ENCODE measurements at places on chromosomes 5 and 9. TPM values are rescaled to one million over a fixed set of nuclear protein-coding genes. Genes with fewer than 3 reads are reported as not detected.

Gene IL6ST
- 66.6 TPM for total RNA-seq

Gene DAPK1
- total RNA-seq, result 28.0 TPM

Gene PLAA
- total RNA-seq, result 35.0 TPM

Gene C9orf50
- total RNA-seq, result not detected

Gene RHOBTB3
- 7.9 TPM for total RNA-seq

Gene SLC25A2
- total RNA-seq, result not detected

Gene PCA3
- not detected for total RNA-seq

Gene XPA
- 14.4 TPM for total RNA-seq

Gene PCSK1
- 0.16 TPM for total RNA-seq

Gene ENC1
- 3.4 TPM for total RNA-seq

Gene PAEP
- 0.32 TPM for total RNA-seq

Gene LCN12
- total RNA-seq, result 1.1 TPM

Gene LHX6
- 3.7 TPM for total RNA-seq

Gene SVEP1
- 2.3 TPM for total RNA-seq

Gene FBP1
- total RNA-seq, result not detected

Gene FBP2
- not detected for total RNA-seq

Gene ADGRD2
- not detected for total RNA-seq

Gene PCDHB13
- total RNA-seq, result 0.06 TPM

Gene SLC34A1
- total RNA-seq, result not detected

Gene ACTBL2
- total RNA-seq, result 0.05 TPM

Gene GMCL2
- total RNA-seq, result not detected

Gene SLC9A3
- total RNA-seq, result 2.1 TPM

Gene CYLC2
- total RNA-seq, result not detected

Gene PCDHGA11
- not detected for total RNA-seq

Gene FOXI1
- total RNA-seq, result not detected

Gene IL3
- total RNA-seq, result not detected

Gene NXNL2
- 0.52 TPM for total RNA-seq

Gene GPX3
- total RNA-seq, result 20.3 TPM

Gene ECSCR
- total RNA-seq, result not detected

Gene NPR3
- 16.9 TPM for total RNA-seq

Gene TRIM7
- total RNA-seq, result 41.9 TPM

Gene SHOC1
- 0.02 TPM for total RNA-seq

Gene SV2C
- not detected for total RNA-seq

Gene MEIKIN
- not detected for total RNA-seq
